Left kidney (tissue), 8 donors: ENCODE measurements at places on chromosomes 12 and 14.

DNA sequence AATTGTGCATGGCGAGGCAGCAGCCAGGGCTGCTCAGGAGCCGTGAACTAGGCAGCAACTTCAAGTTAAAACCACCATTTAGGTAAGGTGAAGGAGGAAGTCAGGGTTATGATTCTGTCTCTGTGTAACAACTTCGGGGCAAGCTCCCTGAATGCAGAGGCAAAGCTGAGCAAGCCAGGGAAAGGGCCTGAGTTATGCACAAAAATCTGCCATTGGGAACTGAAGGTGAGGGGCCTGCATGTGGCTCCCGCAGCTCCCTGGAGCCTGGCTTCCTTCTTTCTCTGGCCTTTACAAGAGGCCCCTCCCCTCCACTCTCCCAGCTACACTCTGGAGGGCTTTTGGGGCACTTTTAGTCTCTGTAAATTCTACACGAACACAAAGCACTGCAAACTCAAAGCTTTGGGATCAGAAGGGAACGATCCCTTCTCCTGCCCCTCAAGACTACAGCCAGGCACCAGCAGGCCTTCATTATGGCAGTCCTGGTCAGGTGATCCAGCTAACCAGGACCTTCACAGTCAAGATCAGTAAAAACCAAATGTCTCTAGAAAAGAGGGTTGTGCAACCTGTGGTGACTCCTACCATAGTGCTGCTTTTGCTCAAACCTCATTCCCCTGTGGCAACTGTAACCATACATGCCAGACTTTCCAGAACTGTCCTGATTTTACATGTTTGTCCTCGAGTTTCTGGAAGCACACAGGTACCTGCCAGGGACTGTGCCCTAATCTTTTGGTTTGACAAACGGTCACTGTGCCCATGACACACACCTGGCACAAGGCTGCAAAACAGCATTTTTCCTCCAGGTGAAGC lies 67.2 kb upstream of the PTGR2 start:
- DNase-seq = no peak

DNA sequence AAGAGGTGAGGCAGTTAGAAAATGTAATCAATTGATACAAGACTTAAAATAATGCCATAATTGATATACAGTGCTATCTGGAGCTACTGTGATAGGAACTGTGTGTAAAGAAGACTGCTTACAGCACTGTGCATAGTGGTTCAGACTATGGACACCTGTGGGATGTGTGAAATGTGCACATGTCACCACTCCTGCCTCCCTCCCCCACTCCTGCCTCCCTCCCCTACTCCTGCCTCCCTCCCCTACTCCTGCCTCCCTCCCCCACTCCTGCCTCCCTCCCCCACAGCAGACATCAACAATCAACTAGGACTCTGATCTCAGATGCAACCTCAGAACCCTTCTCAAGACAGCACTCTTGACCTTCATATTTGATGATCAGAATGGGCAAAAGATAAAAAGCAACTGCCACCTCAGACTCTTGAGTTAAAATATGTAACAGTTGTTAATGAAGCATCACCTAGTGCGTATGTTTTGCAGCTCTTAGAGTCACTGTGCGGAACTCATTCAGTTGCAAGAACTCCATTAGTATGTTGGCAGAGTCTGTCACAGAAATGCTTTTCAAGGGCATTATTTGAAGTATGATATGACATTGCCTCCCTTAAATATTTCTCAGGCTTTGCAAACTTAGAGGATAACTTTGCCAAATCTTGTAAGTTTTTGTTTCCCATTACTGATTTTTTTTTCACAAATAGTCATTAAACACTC lies 255.2 kb upstream of the DDHD1 start:
- no peak for DNase-seq

- DNase-seq = no peak
Measured at GRCh38 chr12:124179936-124180607, 114.8 kb upstream of the RFLNA start.

- DNase-seq = no peak
Measured at GRCh38 chr14:105408592-105408991, 10.3 kb downstream of the TEX22 start.

GRCh38 chr14:68174446-68174845 lies 354.9 kb downstream of the RAD51B start:
- DNase-seq = no peak

GRCh38 chr12:53053218-53054111 lies 3.6 kb downstream of the TNS2 start:
- no peak for DNase-seq

DNA sequence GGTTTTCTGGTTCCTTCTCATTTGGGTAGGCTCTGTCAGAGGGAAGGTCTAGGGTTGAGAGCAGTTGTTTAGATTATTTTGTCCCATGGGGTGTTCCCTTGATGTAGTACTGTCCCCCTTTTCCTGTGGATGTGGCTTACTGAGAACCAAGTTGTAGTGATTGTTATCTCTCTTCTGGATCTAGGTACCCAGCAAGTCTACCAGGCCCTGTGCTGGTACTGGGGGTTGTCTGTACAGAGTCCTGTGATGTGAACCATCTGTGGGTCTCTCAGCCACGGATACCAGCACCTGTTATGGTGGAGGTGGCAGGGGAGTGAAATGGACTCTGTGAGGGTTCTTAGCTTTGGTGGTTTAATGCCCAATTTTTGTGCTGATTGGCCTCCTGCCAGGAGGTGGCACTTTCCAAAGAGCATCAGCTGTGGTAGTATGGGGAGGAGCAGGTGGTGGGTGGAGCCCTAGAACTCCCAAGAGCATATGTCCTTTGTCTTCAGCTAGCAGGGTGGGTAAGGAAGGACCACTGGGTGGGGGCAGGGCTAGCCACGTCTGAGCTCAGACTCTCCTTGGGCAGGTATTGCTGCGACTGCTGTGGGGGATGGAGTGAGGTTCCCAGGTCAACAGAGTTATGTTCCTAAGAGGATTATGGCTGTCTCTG lies 179.3 kb upstream of the BTG1 start:
- no peak for DNase-seq

DNA sequence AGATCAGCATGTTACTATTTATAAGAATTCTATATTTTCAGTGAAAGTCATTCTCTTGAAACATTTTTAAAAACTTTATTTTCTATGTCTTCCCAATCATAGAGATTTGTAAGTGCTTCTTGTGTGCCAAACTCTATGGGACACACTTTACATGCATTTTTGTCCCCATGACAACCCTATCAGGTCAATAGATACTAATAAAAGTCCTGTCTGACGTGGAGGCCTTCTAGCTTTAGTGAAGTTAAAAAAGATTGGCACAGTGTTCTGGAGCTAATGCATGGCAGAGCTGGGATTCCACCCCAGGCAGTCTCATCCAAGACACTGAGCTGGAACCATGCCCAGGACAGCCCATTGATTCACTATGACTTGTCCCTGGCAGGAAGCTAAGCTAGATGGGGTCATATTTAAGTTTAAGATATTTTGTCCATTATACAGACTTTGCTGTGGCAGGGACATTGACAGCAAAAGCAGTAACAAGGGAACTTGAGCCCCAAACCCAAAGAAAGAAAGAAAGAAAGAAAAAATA lies 28.1 kb downstream of the TTC6 start:
- no peak for DNase-seq

DNA sequence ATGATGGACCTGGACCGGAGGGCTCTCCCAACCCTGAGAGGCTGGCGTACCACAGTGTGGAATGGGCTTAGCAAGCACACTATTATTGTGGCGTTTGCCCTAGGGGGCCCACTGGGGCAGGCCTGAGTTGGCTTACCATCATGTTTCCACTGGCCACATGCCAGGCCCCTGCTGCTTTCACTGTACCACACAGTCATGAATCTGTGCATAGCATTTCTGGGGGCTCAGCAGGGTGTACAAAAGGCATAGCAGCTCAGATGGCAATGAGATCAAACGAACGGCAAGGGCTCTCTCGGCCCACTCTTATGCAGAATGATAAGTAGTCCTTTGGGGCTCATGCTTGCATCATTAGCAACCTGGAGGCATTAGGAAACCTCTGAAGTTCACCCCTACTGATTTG lies 137.0 kb upstream of the HIF1A start:
- no peak for DNase-seq

- no peak for DNase-seq
Measured at GRCh38 chr12:11773889-11774677, 124.6 kb downstream of the ETV6 start.

- no peak for DNase-seq
Measured at GRCh38 chr12:69779928-69780327, 41.3 kb downstream of the RAB3IP start.

- DNase-seq = no peak
Measured at GRCh38 chr12:55942055-55942454, 11.1 kb downstream of the DGKA start.

- DNase-seq = no peak
Measured at GRCh38 chr12:19048943-19049342, 80.6 kb upstream of the PLEKHA5 start.

- DNase-seq = no peak
Measured at GRCh38 chr12:51388846-51389245, 2.4 kb downstream of the GALNT6 start.

DNA sequence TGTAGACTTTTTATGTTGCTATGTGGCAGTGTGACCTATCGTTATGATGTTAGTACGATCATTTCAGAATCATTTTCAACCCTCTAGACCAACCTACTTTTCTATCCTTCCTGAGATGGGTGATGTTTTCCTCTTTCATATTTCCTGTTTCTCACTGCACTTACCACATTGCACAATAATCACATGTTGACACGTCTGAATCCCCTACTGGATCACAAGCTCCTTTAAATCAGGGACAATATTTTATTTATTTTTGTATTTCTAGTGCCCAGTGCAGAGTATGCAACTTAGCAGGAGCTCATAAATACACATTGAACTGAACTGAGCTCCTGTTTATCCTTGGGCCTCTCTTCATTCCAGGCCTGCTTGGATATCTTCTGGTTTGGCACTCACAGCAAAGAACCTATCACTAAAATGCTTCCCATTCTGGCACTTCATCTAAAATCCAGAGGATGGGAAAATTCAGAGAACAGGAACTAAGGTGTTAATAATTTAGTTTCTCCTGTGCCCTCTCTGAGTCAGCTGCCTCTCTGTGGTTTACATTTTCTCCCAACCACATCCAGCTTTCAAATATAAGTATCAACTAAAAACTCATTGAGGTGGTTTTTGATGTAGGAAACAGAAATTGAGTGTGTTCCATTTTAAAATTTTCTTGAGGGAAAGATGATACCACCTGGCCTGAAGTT lies 69.4 kb upstream of the DYRK2 start:
- no peak for DNase-seq

- DNase-seq = no peak
Measured at GRCh38 chr12:13124656-13125505, 21.4 kb upstream of the GSG1 start.

- DNase-seq = no peak
Measured at GRCh38 chr12:116934908-116935705, 24.4 kb downstream of the FBXW8 start.

DNA sequence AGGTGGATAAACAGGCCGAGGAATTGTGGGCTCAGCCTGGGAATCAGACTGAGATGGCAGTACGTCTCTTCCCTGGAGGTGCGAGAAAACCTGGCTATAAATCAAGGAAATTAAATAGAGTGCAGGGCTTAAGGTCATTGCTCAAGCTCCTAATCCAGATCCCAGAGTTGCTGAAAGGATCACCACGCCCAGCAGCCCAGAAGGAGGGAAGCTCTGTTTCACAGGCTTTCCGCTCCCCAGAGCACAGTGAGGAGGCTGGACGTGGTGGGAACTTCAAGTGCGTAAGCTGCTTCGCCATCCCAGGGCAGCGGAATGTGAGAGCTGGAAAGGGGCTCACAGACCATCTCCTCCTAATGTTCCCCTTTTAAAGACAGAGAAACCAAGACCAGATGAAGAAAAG lies 651.6 kb upstream of the TBX3 start:
- DNase-seq = no peak
